ENCODE measurements at places on chromosomes 3 and 15. TPM values are rescaled to one million over a fixed set of nuclear protein-coding genes. Genes with fewer than 3 reads are reported as not detected.

Gene MORC1
- not detected for total RNA-seq

Gene ATP8B4
- 0.43 TPM for total RNA-seq

Gene LRTM1
- total RNA-seq: not detected

Gene REC114
- total RNA-seq: not detected

Gene CCR1
- not detected for total RNA-seq

Gene EBLN2
- total RNA-seq: 1.3 TPM

Gene SV2B
- total RNA-seq: not detected

Gene IGF2BP2
- total RNA-seq: 69.7 TPM

Gene SAMMSON
- total RNA-seq: not detected

Gene NOX5
- not detected for total RNA-seq

Gene STARD5
- 30.1 TPM for total RNA-seq

Gene SNTN
- not detected for total RNA-seq

Gene LSAMP
- 6.8 TPM for total RNA-seq

Gene GOLGA8G
- total RNA-seq: not detected

Gene COPG1
- 157 TPM for total RNA-seq

Gene SPATA16
- not detected for total RNA-seq

Gene MESP2
- 0.23 TPM for total RNA-seq

Gene SHC4
- 5.6 TPM for total RNA-seq

Gene SLC12A1
- not detected for total RNA-seq

Gene VPS18
- total RNA-seq: 30.7 TPM

Gene CD200
- total RNA-seq: 39.3 TPM

Gene CTXN2
- not detected for total RNA-seq

Gene FEZF2
- total RNA-seq: not detected

Gene GNB5
- 21.9 TPM for total RNA-seq

Gene PLSCR2
- total RNA-seq: not detected

Gene LRRC3B
- total RNA-seq: not detected

Gene DUOXA1
- not detected for total RNA-seq

Gene TMEM212
- total RNA-seq: not detected

Gene CHDH
- total RNA-seq: under 0.01 TPM

Gene ARHGEF26
- 7.4 TPM for total RNA-seq

Gene EXD1
- total RNA-seq: not detected
